Kasumi-1 (cell line): ENCODE measurements at places on chromosomes 5 and 9.
A peak's percentile ranks its signal among the peaks of the same experiment; 100 is the strongest.

DNA sequence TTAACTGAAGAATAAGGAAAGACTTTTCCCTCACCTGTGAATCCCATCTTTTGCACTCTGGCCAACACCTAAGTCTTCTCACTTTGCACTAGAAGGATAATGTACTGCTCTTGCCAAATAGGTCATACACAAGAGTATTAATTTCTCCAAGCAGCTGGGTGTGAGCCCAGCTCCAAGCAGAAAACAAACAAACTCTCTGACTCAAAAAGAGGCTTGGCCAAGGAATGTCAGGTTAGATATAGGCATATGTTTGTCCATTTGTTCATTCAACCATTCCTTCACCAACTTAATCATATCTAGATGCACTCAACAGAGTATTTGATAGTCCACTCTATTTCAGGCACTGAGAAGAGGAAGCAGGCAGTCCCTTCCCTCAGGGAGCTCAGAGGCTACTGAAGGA lies 84.4 kb downstream of the HTR4 start:
- no peak for DNase-seq

DNA sequence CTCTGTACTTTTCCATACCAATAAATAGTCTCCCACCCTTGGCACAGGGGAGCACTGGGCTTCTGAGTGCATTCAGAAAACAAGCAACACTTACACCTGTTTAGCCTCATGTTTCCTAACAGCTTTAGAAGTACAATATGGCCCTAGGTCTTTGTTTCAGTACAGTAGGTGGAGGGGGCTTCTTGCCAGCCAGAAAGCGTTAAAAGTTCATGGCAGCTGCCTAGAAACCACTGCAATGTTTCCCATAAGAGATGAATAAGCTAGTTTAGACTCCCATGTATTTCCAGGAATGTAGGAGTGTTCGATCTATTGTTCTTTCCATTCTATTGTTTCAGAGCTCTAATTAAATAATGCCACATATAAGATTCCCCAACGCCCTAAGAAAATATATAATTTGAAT lies 444.8 kb downstream of the ARHGEF28 start:
- DNase-seq = no peak

DNA sequence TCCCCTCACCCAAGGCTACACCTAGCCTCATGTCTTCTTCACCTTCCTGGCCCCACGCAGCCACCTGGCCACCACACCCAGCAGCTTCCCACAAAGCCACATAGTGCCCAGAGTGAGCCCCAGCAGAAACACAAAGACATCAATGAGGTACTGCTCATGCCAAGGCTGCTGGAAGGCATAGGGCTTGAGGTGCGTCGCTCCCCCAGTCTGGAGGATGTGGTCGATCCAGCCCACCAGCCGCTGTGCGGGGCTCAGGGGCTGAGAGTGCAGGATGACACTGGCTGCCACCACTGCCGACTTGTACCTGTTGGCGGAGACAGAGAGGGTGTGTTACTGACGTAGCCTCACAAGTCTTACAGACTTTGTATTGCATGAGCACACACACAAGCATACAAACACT lies 15.8 kb upstream of the CAPSL start:
- no peak for DNase-seq

DNA sequence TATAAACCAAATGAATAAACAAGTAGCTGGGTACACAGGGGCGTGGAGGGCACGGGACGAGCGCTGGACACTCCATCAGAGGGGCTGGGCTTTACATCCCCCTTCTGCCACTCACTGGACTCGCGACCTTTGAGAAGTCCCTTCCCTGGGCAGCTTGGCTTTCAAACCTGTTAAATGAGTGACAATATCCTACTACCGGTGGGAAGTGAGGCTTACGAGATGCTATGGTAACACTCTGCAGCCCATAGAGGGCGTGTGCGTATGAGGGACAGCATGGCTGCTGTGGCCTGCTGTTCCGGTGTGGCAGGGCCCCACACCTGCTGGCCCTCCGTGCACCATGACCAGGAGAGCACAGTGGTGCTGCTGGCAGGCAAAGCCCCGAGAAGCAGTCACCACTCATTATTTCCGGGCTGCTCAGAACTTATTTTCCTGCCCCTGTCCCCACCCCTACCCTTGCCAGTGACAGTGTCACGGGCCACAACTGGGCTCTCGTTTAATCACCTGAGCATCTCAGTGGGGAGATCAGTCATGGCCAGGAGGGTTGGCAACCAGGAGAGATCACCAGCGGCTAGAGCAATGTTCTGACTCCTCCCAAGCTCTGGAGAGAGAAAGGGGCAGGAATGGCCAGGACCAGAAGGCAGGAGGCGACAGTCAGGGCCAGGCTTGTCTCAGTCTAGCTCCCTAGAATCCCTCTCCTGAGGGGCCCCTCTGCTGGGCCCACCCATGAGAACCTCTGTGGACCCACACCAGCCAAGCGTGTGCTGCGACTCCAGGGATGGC lies 10.5 kb downstream of the CLTB start:
- DNase-seq = no peak

GRCh38 chr9:81417941-81418340 lies 271.4 kb downstream of the TLE1 start:
- no peak for DNase-seq

DNA sequence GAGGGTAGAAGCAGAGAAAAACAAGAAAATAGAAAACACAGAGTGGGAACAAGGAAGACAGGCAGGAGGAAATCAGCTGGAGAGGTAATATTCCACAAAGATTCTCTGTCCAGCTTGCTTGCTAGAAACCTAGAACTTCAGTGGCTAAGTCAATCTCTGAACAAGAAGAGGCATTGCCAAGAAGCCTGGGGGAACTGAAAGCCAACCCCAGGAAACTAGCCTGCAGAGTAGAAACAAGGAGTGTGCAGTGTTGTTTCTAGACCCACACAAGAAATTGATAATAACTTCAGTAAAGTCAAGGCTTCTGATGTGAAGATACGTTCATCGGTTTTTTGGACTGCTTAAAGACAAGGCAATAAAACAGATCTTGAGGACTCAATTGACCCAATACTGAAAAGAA lies 234.5 kb upstream of the MAP3K1 start:
- DNase-seq = no peak

DNA sequence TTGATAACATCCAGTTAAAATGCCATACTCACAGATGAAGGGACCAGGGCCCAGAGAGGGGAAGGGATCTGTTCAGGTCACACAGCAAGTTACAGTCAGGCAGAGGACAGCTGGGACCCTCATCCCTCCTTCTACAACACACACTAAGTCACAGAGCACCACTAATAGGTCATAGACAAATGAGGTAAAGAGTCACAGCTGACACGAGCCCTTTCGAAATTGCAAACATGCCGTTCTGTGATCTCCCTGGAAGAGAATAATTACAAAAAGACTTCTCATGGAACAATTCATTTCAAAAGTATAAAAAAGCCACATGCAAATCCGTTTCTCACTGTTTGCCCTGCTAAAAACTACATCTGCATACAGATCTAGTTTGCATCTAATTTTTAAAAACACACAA lies 15.5 kb downstream of the IGFBPL1 start:
- no peak for DNase-seq

- DNase-seq = no peak
These were observed 521.3 kb upstream of the TRPC7 start for GRCh38 chr5:136886608-136887007.

DNA sequence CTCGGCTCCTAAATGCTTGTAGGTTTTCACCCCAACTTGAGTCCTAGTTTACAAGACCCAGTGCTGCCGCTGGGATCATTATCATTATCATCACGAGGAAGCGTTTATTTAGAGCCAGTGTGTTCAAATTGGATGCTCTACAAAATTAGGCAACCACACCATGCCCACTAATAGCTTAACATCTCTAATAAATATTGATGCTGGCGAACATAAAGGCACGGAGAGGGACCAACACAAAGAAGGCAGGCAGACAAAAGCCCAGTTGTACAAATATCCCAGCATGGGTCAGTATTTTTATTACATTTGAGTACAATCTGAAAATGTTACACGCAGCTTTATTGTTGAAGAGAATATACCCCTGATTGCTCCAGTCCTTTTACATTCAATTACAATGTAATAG lies 4.7 kb downstream of the CFAP77 start:
- no peak for DNase-seq

DNA sequence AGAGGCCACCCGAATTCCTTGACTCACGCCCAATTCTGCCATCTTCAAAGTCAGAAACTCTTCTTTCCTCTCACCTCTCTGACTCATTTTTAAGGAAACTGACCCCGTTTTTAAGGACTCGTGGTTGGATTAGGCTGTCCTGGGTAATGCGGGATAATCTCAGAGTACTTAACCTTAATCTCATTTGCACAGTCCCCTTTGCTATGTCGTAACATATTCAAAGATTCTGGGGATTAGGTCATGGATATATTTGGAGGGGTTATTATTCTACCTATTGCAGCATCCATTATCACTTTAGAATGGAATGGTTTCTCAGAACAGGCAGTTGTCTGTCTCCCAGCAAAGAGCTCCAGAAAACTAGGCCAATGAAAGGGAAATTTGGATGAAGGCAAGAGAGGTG lies 80.8 kb upstream of the IL12B start:
- DNase-seq = no peak

DNA sequence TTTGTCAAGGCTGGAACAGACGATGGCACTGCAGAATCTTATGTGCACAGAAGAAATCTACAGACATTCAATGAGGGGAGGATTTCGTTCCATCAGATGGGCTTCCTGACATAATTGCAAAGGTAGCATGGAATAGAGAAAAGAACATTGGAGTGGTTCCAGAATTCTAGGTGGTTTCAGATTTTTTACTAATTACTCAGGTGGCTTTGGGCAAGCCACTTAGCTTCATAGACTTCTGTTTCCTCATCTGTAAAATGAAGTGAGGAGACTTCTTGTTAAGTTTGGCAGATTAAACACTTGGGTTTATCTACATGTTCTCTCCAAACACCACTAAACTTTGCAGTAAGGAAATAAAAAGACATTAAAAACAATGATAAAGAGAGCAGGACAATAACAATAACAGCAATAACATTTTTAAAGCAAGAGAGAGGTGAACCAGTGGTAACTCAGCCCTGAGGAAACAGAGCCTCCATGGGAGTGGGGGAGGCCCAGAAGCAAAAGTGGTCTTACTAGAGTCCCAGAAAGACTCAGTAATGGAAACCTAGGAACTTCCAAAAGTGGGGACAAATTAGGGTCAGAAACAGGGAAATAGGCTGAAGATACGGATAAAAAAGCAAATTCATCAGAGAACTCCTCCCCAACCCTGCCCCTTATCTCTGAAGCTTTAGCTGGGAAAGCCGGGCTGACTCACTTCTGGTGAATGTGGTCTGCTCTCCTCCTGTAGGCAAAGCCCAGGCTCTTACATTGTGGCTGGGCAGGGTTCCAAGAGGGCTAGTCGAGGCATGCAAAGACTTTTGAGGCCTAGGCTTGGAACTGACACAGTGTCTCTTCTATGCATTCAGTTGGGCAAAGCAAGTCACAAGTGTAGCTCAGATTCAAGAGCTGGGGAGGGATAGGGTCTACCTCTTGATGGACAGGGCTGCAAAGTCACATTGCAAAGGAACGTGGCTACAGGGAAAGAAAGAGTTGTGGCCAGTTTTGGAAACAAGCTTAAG lies 11.8 kb upstream of the ACTBL2 start:
- peak; percentile 83 for DNase-seq

GRCh38 chr9:100437860-100438805 lies 11.2 kb downstream of the MSANTD3 start:
- DNase-seq = peak; percentile 82

DNA sequence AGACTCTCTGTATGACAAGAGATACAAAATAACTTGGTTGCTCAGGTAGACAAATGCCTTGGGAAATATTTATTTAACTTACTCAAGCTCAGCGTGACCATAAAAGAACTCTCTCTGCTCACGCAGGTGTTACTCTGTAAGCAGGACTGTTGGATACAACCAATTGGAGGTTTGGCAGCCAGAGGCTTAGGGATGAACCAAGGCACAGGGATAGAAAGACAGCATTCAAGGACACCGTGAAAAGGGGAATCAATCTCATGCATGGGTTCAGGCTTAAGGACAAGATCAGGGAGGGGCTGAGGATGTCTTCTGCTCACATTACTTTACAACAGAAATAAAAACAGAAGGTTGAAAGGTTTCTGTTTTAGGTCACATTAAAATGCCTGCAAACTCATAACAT lies 389.0 kb upstream of the BRINP1 start:
- DNase-seq = no peak

DNA sequence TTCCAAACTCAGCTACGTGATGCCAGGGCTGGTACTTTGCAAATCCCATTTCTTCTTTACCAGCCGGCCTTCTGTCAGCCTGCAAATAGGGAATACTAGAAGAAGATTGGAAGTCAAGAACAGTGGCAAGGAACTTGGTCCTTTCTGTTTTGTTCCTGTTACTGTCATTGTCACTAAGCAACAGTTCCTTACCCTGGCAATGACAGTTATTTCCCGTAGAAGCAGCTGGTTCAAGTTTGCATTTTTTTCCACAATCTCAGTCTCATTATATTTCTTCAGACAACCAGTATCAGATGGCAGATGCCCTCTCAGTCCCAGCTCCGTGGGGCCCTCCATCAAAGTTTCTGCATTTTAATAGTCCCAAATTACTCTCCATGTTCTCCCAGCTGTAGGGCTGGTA lies 9.1 kb upstream of the C1QTNF2 start:
- peak; percentile 5 for DNase-seq

DNA sequence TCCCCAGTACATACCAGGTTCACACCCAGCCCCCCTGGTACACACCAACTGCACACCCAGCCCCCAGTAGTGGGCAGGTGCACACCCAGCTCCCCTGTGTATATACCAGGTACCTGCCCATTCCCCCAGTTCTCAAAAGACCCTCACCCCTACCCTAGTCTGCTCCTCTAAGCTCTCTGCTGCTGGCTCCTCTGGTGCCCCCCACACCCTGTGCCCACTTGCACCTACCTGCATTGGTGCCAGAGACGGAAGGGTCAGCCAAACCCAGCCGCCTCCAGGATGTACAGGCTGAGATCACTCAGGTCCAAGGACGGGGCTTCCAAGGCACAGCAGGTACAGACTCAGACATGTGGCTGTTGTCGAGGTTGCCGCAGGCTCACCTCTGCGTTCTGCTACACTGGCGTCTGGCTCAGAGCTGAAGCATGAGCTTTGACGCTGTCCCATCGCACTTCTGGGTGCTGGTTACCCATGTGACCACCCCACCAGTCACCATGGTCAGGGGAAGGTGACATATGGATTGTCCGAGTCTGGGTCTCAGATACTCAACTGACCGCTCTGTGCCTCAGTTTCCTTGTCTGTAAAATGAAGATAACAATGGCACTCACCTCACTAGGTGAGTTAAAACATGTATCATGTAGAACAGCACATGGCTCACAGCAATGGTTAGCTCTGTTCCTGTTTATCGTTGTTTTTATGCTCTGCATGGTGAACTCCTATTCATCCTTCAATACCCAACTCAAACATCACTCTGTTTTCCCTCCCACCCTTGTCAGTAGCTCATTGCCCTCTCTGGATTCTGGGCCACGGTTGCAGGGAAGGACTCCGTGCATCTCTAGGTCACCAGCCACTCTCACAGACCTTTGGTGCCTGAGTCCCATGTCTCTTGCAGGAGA lies 45.3 kb upstream of the SUSD3 start:
- DNase-seq = no peak
